AML-193 (cell line): ENCODE measurements at places on chromosomes 5 and 9.
A peak's percentile ranks its signal among the peaks of the same experiment; 100 is the strongest.

DNA sequence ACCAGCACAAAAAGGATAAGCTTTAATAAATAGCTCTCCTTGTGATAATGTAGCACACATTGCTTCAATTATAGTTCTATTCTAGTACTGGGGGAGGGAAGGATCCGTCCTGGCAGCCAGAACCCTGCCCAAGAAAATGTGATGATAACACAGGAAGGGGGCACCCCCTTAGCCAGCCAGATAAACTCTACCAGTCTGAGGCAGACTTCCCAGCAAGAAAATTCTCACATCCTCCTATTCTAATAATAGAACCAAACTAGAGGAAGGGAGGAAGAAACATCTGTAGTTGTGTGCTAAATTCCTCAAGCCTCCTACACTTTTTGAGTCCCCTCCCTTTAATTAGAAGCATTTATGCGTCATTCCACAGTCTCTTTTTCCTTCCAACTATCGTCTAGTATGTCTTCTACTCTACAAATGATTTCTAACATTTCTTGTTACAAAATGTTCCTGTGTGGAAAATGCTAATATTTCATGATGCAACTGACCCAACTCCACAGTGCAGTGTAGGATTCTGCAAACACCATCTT is 261.0 kb downstream of the SEMA5A start:
- DNase-seq, result no peak

GRCh38 chr5:176490301-176490700 is 42.1 kb downstream of the FAF2 start:
- no peak for DNase-seq

DNA sequence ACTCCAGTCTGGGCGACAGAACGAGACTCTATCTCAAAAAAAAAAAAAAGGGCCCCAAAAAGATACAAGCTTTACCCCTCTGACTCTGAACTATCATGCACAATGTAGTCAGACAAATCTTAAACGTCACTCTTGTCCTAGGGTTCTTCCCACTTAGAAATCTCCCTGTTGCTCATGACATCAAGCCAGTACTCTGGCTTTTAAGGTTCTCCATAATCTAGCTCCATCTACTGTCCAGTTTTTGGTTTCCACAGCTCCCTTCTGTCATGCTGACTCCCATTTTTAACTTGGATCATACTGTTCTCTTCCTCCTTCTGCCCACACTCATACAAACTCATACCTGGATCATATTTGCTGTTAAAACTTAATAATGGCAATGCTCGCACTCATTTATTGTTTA is 156.7 kb upstream of the TLX3 start:
- DNase-seq, result no peak

- DNase-seq, result no peak
These were observed 83.9 kb downstream of the ANGPTL2 start for GRCh38 chr9:127038531-127038930.

- DNase-seq, result peak; percentile 47
These were observed 19.7 kb downstream of the RIOK2 start for GRCh38 chr5:97163360-97163764.

GRCh38 chr5:169083394-169084018 is 217.4 kb downstream of the SLIT3 start:
- no peak for DNase-seq

- no peak for DNase-seq
These were observed 35.3 kb downstream of the COL5A1 start for GRCh38 chr9:134676886-134677285.

- DNase-seq, result no peak
These were observed 97.9 kb downstream of the CACNA1B start for GRCh38 chr9:137975527-137975913.

GRCh38 chr5:55855509-55855908 is 4.4 kb downstream of the IL31RA start:
- DNase-seq, result no peak

- DNase-seq, result no peak
These were observed 191.0 kb downstream of the RAB3C start for GRCh38 chr5:58773744-58774441.

DNA sequence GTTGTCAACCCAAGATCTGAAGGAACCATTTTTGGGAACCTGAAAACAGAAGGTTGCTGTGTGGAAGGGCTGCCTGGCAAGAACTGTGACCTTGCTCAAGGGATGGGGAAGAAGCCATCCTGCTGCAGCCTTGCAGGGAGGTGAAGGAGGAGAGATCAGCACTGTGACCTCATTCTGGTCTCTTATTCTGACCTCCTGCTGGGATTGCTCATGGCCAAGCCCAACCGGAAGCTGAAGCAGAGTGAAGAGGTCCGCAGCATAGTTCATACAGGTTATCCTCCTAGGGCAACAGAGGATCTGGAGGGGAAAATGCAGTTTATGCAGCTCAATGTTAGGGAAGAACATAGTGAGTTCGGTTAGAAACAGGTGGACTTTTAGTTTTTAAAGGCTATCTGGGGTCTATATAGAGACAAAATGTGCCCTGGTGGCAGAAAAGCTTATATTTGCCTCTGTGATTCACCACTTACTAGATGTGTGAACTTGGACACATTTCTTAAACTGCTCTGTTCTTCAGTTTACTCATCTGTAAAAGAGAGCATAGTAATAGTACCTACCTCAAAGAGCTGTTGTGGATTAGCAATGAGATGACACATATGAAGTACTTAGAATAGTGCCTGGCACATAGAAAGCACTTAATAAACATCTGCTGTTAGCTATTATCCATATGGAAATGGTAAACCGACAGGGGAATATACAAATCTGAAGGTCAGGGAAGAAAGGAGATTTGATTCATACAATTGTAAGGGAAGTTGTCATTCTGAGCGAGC is 57.9 kb upstream of the BNC2 start:
- no peak for DNase-seq

DNA sequence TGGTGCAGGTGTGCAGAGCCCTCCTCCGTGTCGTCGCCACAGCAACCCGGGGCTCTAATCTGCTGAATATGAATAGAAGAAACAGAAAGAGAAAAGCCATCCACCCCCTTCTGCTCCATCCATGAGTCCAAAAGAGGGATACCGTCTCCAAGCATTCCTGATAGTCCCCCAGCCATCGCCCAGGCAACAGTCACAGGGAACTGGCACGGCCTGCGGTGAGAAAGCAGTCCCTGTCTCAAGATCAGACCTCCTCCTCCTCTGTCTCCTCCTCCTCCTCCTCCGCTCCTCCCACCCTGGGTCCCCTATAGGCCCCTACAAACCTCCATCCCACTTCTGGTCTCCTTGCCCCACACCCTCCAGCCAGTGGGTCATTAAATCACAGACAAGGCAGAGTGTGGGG is 308.1 kb upstream of the MPDZ start:
- DNase-seq, result no peak

DNA sequence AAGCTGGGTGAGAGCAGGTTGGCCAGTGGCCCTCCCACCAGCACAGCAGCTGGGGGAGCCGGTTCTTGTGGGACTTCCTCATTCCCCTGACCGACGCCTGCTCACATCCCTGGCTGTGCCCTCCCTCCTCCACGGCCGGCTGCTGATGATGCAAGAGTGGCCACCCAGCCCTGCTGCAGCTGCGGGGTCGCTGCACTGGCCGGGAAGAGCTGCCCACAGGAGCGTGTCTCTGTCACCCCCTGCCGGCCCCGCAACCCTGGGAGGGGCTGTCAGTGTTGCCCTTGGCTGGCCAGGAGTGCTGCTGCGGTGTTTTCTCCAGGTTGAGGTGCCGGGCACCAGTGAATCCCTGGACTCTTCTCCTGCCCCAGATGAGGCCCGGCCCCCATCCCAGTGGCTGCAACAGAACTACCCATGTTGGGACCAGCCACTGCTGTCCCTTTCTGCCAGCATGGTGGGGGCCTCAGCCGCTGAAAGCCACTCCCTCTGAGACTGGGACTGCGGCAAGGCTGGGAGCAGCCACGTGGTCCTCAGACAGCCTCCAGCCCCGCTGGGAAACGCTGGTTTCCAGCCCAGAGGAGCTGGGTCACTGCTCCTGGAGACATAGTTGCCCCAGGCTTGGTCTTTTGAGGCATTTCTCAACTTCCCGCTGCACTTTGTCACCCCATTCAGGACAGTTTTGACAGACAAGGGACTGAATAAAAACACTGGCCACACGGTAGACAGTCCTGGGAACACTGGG is 739 bp downstream of the CARD9 start:
- peak; percentile 85 for DNase-seq

DNA sequence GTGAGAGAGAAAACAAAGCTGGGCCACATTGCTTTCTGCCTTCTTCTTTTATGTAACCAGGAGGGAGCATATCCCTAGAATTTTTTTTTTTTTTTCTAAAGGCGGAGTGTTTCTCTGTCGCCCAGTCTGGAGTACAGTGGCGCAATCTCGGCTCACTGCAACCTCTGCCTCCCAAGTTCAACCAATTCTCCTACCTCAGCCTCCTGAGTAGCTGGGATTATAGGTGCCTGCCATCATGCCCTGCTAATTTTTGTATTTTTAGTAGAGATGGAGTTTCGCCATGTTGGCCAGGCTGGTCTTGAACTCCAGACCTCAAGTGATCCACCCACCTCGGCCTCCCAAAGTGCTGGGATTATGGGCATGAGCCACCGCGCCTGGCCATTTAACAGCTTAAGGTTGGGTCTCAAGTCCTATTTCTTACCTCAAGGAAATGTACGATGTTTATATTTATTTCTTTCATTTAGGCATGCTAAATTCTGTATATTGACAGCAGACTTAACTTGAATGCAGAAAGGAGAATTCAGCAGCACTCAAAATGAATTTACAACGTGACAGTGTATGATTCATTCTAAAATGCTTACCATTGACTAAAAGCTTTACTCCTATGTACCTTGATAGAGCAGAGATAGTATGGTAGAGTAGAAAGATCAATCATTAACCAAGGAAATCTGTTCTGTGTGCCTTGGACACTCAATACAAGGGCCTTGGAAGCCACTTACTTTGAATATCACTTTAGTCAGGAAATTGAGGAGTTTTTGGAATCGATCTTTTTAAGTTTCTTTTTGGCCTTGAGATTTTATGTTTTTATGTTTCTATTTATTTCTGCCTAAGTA is 100.9 kb downstream of the F2RL2 start:
- no peak for DNase-seq

DNA sequence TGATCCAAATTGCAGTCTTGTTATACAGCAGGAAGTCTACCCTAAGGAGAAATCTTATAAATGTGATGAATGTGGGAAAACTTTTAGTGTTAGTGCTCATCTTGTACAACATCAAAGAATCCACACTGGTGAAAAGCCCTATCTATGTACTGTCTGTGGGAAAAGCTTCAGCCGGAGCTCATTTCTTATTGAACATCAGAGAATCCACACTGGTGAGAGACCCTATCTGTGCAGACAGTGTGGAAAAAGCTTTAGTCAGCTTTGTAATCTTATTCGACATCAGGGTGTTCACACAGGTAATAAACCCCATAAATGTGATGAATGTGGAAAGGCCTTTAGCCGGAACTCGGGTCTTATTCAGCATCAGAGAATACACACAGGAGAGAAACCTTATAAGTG is 10.4 kb downstream of the ZNF189 start:
- DNase-seq, result no peak

DNA sequence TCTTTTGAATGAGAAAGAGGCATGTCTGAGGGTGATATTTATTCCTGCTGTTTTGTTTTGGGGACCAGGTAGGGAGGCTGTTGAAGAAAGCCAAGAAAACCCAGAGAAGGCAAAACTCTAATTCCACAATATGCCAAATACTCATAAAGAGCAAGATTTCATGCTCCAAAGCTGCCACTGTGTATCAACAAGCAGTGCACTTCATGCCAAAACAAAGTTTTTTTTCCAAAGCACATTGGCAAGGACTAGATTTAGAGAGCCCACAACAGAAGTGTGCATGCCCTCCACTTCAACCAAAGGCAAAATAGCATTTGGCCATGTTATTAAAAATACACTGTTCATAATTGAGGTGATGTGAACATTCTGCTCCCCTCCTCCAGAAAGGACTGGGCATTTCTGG is 229.9 kb downstream of the EBF1 start:
- DNase-seq, result no peak

DNA sequence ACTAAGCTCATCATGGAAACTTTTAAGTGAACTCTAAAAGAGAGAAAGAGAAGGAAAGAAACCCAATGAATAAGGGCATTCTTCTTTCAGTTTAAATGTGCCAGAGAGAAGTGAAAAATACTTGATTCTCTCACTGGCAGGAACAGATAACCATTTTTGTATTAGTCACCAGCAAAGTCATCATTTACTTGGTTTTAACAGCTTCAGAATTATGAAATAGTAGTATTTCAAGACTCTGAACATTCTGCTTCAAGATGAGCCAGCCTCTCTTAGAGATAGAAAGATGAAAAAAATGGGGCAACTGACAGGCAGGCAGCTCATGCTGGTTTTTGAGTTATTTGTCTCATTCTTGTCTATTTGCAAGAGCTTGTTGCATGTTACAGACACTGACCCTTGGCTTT is 103.5 kb downstream of the GCNT1 start:
- DNase-seq, result peak; percentile 62

- DNase-seq, result no peak
These were observed 177.2 kb upstream of the OR13F1 start for GRCh38 chr9:104326912-104327311.

DNA sequence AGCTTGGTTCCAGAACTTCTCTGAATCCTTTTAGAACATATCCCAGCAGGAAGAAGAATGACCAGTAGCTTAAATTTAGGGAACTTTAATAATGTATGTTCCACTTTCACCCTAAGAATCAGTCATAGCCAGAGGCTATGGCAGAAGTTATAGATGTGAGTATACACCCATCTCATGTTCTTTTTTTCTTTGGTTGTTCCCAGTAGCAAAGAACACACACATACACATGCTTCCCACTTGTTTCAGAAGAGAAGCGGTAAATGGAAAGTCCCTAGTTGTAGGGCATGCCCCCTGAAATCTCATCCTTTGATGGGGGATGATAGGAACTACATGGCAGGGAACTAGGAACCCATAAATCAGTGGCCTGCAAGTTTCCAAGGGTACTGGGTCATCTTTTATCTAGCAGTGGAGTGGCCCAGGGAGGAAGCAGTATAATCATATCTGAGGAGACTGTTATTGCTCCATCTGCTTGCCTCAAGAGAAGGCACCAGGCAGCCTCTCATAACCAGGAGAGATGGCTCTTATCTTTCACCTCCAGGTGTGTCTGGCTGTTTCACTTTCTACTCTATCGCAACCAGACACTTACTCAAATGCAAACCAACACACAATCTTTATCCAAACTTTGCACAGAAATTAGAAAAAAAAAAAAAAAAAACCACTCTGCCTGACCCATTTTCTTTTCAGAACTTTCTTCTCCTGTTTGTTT is 109.5 kb downstream of the SNCAIP start:
- DNase-seq, result no peak

DNA sequence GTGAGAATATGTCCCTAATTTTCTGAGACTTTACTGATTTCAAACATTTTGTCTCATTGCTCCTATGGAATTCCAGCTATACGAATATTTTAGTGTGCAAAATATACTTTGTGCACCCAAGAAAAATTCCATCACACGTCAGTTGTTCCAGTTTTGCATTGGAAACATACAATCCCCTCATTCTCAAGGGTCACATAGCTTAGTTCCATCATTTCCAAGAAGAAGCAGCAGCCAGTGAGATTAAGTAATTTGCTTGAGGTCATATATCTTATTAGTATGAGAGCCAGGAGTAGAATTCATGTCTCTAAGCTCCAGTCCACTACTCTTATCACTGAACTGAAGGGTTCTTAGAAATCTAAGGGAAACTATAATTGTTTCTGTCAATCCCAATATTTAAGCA is 746.7 kb upstream of the C9orf72 start:
- no peak for DNase-seq
